Right atrium auricular region (tissue), 2 donors: ENCODE measurements at places on chromosomes 16 and 17. TPM values are rescaled to one million over a fixed set of nuclear protein-coding genes. Genes with fewer than 3 reads are reported as not detected.
A peak's percentile ranks its signal among the peaks of the same experiment; 100 is the strongest.

- H3K36me3 ChIP-seq: no peaks in the 10 kb centered on the region
- no peak overlapping the region for H3K4me3 ChIP-seq
- H3K27me3 ChIP-seq: no peaks in the 10 kb centered on the region
- no peaks in the 10 kb centered on the region for H3K4me1 ChIP-seq
- no peak for DNase-seq
These were observed 28.9 kb downstream of the GP2 start for GRCh38 chr16:20298452-20298851.

DNA sequence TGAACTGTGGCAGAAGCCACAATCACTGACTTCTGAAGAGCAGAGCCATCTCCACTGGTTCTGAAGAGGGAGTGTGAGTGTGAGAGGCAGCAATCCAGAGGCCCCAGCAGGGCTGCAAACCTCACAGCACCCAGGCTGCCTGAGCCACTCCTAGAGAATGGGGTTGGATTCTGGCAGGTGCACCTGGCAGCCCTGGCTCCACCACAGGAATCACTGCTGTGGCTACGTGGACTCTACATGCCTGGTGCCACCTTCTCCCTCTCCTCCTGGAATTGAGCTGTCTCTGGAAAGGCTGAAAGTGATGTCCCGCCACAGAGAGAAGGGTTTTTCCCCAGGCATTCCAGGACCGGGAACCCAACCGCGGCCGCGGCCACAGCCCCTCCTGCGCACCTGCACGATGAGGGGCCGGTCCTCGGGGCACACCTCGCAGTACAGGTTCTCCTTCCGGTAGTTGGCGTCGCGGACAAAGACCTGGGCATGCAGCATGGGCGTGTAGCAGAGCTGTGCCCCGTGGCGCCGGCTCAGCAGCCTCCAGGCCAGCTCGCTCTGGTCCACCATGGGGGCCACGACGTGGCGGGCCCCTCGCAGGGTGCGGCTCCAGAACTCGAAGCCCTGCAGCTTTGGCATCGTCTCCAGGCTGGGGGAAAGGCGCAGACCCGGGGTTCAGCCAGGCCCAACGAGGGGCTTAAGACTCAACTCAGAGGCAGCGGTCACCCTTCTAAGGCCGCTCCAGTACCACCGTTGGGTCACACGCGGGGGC, 991 bp downstream of the DUS1L start:
- peak overlapping the region; percentile 89 for H3K4me3 ChIP-seq
- H3K27ac ChIP-seq: peak overlapping the region; percentile 81
- no peaks in the 10 kb centered on the region for H3K27me3 ChIP-seq
- H3K4me1 ChIP-seq: peaks cover 31% of the 10 kb centered on the region

DNA sequence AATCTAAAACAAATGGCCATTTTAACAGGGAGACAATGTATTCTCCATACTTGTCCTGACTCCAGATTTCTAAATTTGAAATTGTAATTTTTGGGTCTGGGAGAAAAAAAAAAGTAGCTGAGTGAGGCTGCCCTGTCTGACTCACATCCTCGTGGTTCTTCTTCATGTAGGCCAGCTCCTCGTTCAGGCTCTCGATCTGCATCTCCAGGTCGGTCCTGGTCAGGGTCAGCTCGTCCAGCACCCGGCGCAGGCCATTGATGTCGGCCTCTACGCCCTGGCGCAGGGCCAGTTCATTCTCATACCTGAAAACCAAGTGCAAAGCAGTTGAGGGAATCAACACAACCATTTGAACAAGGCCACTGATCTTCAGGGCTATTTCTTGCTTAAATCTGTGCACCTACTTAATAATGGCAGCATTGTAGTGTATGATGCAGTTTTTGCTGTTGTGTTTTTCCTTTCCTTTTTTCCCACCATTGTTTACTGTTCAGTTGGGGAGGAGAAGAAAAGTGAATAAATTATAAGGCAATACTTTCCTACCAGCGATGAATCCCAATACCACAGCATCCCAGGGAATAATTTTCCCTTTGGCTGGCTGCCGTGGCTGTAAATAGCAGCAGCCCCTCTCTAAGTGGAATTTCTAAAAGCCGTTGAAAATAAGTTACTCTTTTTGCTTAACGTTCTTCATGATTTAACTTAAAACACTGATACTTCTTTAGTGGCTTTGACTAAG, 2.2 kb downstream of the KRT12 start:
- H3K36me3 ChIP-seq: no peaks in the 10 kb centered on the region
- H3K4me1 ChIP-seq: no peaks in the 10 kb centered on the region
- H3K4me3 ChIP-seq: no peak overlapping the region
- no peak for DNase-seq

GRCh38 chr16:79542237-79542774, 58.2 kb downstream of the MAF start:
- H3K27ac ChIP-seq: no peak overlapping the region
- no peak overlapping the region for H3K4me3 ChIP-seq
- no peaks in the 10 kb centered on the region for H3K36me3 ChIP-seq
- DNase-seq: peak; percentile 71

- peak; percentile 58 for DNase-seq
- H3K27me3 ChIP-seq: no peaks in the 10 kb centered on the region
- no peaks in the 10 kb centered on the region for H3K36me3 ChIP-seq
- H3K4me3 ChIP-seq: peak overlapping the region; percentile 14
- peaks cover 46% of the 10 kb centered on the region for H3K4me1 ChIP-seq
These were observed 7.8 kb upstream of the N4BP1 start for GRCh38 chr16:48617711-48618148.

PTGES3L gene
- 29.6 TPM for total RNA-seq

- DNase-seq: peak; percentile 72
- H3K4me1 ChIP-seq: no peaks in the 10 kb centered on the region
- no peak overlapping the region for H3K4me3 ChIP-seq
- H3K27me3 ChIP-seq: no peaks in the 10 kb centered on the region
- H3K27ac ChIP-seq: peak overlapping the region; percentile 77
These were observed 88.8 kb downstream of the LITAF start for GRCh38 chr16:11497851-11498289.
